ENCODE measurements at places on chromosomes 3 and 15.

DNA sequence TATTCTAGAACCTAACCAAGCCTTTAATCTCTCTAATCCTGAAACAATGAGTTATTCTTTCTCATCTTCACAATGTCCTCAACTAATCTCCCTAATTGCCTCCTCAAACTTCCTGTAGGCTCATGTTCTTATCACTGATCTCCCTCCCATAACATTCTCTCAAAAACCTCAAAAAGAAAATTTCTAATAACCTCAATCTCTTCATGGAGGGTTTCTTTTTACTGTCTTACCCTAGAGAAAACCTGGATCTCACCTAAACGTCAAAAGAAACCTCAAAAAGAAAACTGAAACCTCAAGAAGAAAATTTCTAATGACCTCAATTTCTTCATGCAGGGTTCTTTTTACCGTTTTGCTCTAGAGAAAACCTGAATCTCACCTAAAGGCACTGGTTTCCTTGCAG, 150.2 kb downstream of the GSK3B start:
- no peak for DNase-seq

DNA sequence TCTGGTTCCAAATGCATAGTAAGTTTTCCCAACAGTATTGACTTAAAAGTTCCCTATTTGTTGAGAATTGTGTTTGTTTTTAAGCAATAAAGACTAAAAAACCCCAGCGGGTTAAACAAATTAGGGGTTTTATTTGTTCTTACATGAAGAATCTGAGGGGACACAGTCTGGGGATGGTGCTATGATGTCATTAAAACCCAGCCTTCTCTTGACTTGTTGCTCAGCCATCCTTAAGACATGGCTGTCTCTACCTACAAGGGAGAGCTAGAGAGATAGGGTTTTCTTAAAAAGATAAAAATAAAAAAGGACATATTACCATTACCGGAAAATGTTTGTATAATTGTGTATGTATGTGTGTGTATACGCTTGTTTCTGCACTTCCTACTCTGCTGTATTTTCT, 11.7 kb upstream of the ARL14 start:
- no peak for DNase-seq

GRCh38 chr3:10609134-10609533, 103.7 kb upstream of the ATP2B2 start:
- DNase-seq, result no peak

GRCh38 chr3:171541181-171541580, 81.0 kb upstream of the TNIK start:
- DNase-seq, result no peak

DNA sequence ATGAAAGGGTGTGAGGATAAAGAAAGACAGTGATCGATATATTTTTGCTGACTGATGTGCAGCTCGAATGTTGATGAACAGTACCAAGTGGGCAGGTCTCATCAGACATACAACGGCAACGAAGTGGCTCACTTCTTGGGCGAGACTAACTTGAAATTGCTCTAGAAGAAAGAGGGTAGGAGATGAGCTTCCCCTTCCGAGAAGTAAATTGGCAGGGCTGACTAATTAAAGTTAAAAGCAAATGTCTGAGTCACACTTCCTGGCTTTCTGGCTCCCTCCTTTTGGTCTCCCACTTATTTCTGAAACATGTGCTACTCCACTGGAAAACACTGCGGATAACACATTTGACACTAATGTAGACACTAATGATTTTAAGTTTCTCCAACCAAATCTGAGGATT, 228.3 kb downstream of the ABHD5 start:
- DNase-seq, result no peak

DNA sequence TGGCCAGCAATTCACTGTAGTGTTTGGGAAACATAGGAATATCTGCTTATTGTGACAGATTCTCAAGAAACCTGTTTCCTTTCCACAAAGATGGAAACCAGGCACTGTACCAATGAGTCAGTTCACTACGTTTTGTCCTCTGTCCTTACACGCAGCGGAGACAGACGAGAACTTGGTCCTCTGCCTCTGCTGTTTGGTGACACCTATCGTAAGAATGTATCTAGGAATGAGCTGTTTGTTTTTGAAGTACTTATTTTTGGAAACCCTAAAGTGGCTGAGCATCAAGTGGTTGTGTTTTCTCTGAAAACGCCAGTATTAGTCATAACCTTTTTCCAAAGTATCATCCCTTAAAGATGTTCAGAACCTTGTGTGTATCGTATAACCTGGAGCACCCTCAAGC, 93.0 kb downstream of the PGPEP1L start:
- DNase-seq, result no peak

DNA sequence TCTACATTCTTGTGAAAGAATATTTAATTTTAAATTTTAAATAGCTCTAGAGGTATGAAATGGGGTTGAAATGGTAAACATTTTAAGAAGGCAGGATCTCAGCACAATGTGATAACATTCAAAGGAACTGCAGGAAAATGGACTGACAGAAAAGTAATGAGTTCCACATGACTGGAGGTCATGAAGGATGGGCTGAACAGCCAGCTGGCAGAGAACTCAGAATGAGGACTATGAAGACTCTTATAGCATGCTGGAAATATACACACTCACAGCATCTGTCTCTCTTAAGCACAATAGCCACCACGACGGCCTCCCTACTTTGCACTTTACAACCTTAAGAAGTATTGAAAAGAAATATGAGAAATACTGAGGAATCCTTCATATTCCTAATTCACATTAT, 94.7 kb downstream of the TNIK start:
- no peak for DNase-seq

- DNase-seq, result no peak
Observed at GRCh38 chr15:82919231-82919886, 33.2 kb downstream of the HOMER2 start.

- DNase-seq, result no peak
Observed at GRCh38 chr3:152241142-152242017, 27.3 kb upstream of the MBNL1 start.

GRCh38 chr15:92146511-92147150, 247.1 kb upstream of the ST8SIA2 start:
- DNase-seq, result no peak

DNA sequence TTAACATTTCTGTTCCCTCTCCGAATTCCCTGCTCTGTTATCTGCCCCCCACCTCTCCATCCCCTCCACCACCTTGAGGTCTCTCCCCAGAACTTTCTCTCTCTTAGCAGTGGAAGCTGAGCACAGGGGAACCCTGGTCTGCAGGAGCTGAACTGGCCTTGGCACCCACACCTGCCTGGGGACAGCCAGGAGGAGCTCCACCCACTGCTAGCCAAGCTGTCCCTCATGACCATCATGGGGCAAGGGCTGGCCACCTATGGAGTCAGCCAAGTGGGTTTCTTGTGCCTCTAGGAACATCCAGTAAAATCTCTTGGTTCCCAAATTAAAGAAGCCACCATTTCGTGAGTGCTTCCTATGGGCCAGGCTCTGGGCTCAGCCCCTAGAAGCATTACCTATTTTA, 276.4 kb upstream of the TLE3 start:
- no peak for DNase-seq

- DNase-seq, result no peak
Observed at GRCh38 chr3:27859821-27860220, 137.7 kb upstream of the EOMES start.

- no peak for DNase-seq
Observed at GRCh38 chr3:124084022-124084881, 92.3 kb upstream of the ROPN1 start.

- DNase-seq, result no peak
Observed at GRCh38 chr3:36663666-36664291, 100.6 kb downstream of the DCLK3 start.

Measured in naive thymus-derived CD8-positive, alpha-beta T cell (primary cell).